Hippocampal formation (tissue), 2 donors: ENCODE measurements at places on chromosomes 6 and 20.

DNA sequence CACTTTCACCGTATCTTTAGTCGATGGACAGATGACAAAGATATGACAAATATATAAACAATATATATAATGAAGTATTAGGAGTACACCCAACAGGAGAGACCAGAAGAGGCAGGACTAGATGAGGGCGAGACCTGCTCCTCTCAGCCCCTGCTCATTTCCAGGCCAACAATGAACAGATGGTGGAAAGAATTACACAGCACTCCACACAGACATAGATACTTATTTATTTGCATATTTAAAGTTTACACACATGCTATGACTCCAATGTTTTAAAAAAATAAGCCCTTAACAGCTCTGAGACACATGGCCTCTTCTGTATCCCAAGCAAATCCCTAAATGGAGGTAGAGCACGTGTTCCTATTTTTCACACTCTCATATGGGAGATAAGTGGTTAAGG, 10.4 kb downstream of the FAM210B start:
- no peak for DNase-seq

DNA sequence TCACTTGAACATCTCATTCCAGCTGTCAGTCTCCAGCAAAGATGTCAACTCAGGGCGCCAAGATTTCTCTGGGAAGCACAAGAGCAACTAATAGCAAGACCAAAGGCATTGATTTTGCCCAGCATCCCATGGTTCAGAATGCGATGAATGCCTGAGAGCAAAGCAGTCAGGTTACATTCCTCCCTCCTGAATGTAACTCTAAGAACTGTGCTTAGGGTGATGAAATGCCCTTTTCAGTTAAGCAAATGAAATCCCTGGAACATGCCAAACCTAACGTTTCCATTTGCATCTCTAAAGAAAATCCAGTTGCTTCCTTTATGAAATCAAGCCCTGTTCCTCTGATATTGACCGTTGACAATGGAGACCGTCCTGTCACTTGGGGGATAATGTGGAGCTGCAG, 224.0 kb upstream of the PLN start:
- DNase-seq = no peak

DNA sequence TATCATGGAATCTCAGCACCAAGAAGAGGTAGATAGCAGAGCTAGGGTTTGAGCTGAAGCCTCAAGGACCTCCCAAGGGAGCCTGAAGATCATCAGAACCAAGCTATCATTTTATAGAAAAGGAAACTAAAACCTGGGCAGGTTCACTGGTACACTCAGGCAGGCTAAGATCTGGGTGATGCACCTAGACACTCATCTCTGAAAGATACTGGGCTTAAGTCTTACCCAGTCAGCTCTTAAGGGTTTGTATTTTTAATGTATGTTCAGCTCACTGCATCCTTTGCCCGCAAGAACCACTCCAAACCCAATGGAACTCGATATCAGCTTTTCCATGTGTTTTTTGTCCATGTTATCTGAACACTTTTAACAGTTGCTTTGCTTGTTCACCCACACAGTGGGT, 78.0 kb upstream of the SLC22A16 start:
- no peak for DNase-seq

GRCh38 chr6:168134560-168135201, 55.7 kb upstream of the FRMD1 start:
- no peak for DNase-seq

GRCh38 chr20:61361501-61361900, 109.4 kb downstream of the CDH4 start:
- no peak for DNase-seq

DNA sequence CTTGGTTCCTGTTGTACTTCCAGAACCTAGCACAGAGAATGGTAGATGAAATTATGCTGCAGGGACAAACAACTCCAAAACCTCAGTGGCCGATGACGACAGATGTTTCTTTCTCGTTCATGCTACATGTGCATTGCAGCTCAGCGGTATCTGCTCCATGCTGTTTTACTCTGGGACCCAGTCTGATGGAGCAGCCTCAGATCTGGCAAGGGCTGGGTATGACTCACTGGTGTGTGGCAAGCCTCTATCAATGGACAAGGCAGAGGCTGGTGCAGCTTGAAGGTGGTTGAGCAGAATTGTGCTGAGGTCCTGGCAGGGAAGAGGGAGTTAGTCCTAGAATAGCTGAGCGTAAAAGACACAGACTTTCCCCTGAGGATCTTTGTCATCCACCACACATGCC, 10.3 kb upstream of the BLCAP start:
- no peak for DNase-seq

DNA sequence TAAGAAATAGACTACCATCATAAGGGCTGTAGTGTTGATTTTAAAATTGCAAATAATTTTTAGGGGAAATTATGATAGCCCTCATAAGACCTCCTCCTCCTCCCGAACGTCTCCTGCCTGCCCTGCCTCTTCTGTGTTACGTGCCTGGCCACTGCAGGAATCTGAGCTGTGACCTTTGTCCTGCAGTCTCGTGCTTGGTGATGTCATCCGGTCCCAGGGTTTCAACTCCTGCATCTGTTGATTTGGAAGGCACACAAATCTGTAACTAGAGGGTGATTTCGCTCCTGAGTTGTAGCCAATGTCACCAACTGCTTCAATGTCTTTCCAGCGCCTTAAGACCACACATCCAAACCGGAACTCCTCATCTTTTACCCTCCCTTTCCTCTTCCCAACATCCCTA, 163.2 kb downstream of the AIG1 start:
- no peak for DNase-seq
